Aorta (tissue), 5 donors: ENCODE measurements at places on chromosomes 12 and 14. TPM values are rescaled to one million over a fixed set of nuclear protein-coding genes. Genes with fewer than 3 reads are reported as not detected.

The RNASE3 gene
- not detected for total RNA-seq

The NGB gene
- not detected for total RNA-seq

The ATP23 gene
- total RNA-seq, result 3.9 TPM

The KERA gene
- total RNA-seq, result not detected

The TPH2 gene
- total RNA-seq, result not detected

The TRHDE gene
- 1.8 TPM for total RNA-seq

The ZNF641 gene
- 19.4 TPM for total RNA-seq

The KIF26A gene
- total RNA-seq, result 4.6 TPM

The PZP gene
- total RNA-seq, result 0.87 TPM

GRCh38 chr12:116226026-116226425 lies 51.5 kb downstream of the MED13L start:
- no peaks in the 10 kb centered on the region for H3K4me1 ChIP-seq
- H3K4me3 ChIP-seq, result no peak overlapping the region
- no peaks in the 10 kb centered on the region for H3K27me3 ChIP-seq
- DNase-seq, result no peak

DNA sequence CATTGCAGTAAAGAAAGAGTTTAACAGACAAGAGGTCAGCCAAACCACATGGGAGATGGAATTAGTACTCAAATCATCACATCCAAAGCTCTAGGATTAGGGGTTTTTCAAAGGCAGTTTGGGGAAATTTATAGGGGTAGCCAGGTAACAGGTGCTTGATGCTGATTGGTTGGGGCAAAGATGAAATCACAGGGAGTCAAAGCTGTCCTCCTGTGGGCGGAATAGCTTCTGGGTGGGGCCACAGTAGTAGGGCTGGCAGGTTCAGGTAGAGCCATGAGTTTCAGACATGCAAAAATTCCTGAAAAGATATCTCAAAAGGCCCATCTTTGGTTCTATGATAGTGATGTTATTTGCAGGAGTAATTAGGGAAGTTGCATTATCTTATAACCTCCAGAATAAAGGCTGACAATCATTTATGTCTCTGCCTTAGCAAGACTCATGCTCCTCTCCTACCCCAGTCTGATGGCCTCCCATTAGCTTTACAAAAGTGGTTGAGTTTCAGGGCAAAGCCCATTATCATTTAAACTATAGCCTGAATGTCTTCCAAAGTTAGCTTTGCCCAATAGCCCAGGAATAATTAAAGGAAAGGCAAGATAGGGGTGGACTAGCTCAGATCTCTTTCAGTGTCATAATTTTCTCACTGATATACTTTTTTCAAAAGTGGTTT lies 42.1 kb upstream of the CNTN1 start:
- H3K36me3 ChIP-seq, result no peaks in the 10 kb centered on the region
- H3K4me1 ChIP-seq, result no peaks in the 10 kb centered on the region
- no peak overlapping the region for H3K4me3 ChIP-seq
- no peaks in the 10 kb centered on the region for H3K27me3 ChIP-seq
- DNase-seq, result no peak
- H3K27ac ChIP-seq, result no peak overlapping the region

DNA sequence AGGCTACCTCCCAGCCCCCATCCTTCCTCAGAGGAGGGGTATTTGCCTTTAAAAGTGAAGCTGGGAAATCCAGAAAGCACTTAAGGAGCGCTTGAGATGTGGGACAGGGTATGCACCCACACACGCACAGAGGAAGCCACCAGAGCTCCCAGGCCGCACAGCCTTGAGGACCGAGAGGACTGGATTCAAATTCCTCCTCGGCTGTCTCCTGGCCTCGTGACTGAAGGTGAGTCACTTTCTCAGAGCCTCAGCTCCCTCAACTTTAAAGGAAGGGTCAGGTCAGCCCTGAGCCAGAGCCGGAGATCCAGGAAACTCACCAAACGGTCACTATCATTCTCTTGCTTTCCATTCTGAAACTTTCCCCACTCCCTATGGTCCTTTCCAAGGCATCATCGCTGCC lies 37.6 kb downstream of the BCL11B start:
- H3K4me3 ChIP-seq, result no peak overlapping the region

- H3K4me3 ChIP-seq, result peak overlapping the region; percentile 44
- H3K4me1 ChIP-seq, result no peaks in the 10 kb centered on the region
- no peaks in the 10 kb centered on the region for H3K36me3 ChIP-seq
Observed at GRCh38 chr12:57240066-57240921, 10.7 kb downstream of the STAC3 start.

DNA sequence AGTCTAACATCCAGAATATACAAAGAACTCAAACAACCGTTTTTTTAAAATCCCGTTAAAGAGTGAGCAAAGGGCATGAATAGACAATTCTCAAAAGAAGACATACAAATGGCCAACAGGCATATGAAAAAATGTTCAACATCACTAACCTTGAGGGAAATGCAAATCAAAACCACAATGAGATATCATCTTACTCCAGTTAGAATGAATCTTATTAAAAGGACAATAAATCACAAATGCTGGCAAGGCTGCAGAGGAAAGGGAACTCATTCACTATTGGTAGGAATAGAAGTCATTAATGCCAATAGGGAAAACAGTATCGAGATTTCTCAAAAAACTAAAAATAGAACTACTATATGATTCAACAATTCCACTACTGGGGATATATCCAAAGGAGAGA lies 520.1 kb downstream of the RMST start:
- DNase-seq, result no peak
- no peaks in the 10 kb centered on the region for H3K27me3 ChIP-seq
- H3K27ac ChIP-seq, result no peak overlapping the region
- H3K4me3 ChIP-seq, result no peak overlapping the region
- no peaks in the 10 kb centered on the region for H3K4me1 ChIP-seq

GRCh38 chr14:31059152-31059924 lies 33.2 kb upstream of the STRN3 start:
- H3K36me3 ChIP-seq, result no peaks in the 10 kb centered on the region
- no peaks in the 10 kb centered on the region for H3K27me3 ChIP-seq
- H3K27ac ChIP-seq, result no peak overlapping the region
- H3K4me1 ChIP-seq, result no peaks in the 10 kb centered on the region

- H3K27ac ChIP-seq, result peak overlapping the region; percentile 78
- no peaks in the 10 kb centered on the region for H3K36me3 ChIP-seq
- H3K4me1 ChIP-seq, result peaks cover 3% of the 10 kb centered on the region
- H3K4me3 ChIP-seq, result peak overlapping the region; percentile 60
- no peaks in the 10 kb centered on the region for H3K27me3 ChIP-seq
Observed at GRCh38 chr14:73058922-73059673, 764 bp downstream of the RBM25 start.

GRCh38 chr12:120842595-120842994 lies 61.6 kb downstream of the SPPL3 start:
- no peak for DNase-seq
- H3K27me3 ChIP-seq, result no peaks in the 10 kb centered on the region
- H3K4me1 ChIP-seq, result peaks cover 2% of the 10 kb centered on the region
- no peak overlapping the region for H3K4me3 ChIP-seq
- no peaks in the 10 kb centered on the region for H3K36me3 ChIP-seq
- no peak overlapping the region for H3K27ac ChIP-seq

DNA sequence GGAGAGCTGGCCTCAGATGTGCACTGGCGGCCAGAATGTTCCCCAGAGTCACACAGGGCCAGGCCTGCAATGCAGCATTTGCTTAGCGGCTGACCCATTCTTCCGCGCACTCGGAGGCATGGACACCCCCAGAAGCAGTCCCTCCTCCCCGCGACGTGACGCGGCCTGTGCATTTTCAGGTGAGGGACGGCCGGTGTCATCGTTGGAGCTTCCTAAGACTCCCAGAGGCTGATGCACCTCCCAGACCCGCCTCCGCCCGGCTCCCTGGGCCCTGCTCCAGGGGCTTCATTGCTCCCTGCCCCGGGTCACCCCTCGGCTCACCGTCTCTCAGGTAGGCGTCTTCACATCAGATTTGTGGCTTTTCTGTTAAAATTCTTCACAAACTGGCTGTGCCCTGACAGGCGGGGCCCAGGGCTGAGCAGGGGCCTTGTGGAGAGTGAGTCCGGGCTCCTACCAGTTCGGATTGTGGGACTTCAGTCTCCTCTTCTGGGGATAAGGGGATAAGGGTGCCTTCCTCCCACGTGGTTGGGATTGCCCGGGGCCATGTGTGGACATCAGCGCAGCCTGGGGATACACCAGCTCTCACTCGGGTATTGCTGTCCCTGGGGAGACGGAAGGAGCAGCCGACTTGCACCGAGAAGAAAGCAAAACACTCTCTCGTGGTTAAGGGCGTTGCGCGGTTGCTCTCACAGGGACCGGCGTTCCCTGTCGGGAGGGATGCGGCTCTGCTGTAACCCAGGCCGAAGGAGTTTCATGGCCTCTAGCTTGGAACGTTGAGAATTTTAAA lies 249.1 kb downstream of the ADGRD1 start:
- no peak for DNase-seq
- H3K27ac ChIP-seq, result no peak overlapping the region
- no peak overlapping the region for H3K4me3 ChIP-seq
- H3K4me1 ChIP-seq, result no peaks in the 10 kb centered on the region
- no peaks in the 10 kb centered on the region for H3K36me3 ChIP-seq

GRCh38 chr12:93825501-93825888 lies 148.3 kb downstream of the CRADD start:
- H3K4me3 ChIP-seq, result no peak overlapping the region
- no peaks in the 10 kb centered on the region for H3K27me3 ChIP-seq
- peak overlapping the region; percentile 57 for H3K27ac ChIP-seq
- no peak for DNase-seq
- H3K4me1 ChIP-seq, result peaks cover 3% of the 10 kb centered on the region
- no peaks in the 10 kb centered on the region for H3K36me3 ChIP-seq

- H3K4me3 ChIP-seq, result no peak overlapping the region
- H3K36me3 ChIP-seq, result no peaks in the 10 kb centered on the region
- no peaks in the 10 kb centered on the region for H3K4me1 ChIP-seq
- DNase-seq, result no peak
- no peaks in the 10 kb centered on the region for H3K27me3 ChIP-seq
Observed at GRCh38 chr12:73998894-73999293, 538.7 kb upstream of the ATXN7L3B start.

GRCh38 chr12:47029903-47030302 lies 49.5 kb upstream of the PCED1B start:
- DNase-seq, result no peak
- H3K36me3 ChIP-seq, result no peaks in the 10 kb centered on the region
- no peaks in the 10 kb centered on the region for H3K27me3 ChIP-seq
- H3K4me1 ChIP-seq, result no peaks in the 10 kb centered on the region
- no peak overlapping the region for H3K4me3 ChIP-seq

DNA sequence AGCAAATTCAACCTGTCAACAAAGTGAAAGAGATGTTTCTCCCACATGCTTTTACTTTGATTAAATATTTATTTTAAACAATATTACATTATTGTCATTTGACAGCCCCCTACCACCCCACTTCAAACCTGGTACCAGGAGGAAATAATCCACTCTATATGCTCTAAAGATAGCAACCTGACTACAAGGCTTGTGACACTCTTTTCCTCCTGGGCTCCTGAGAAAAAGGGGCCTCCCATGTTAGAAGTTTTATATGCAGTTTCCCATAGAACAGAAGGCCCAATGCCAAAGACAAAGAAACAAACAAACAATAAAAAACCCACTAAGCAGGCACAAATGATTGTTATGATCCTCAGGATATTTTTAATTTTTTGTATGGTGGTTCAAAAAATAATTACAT lies 73.6 kb downstream of the RPS29 start:
- DNase-seq, result no peak
- H3K36me3 ChIP-seq, result no peaks in the 10 kb centered on the region
- H3K4me1 ChIP-seq, result no peaks in the 10 kb centered on the region
- no peak overlapping the region for H3K27ac ChIP-seq
- no peaks in the 10 kb centered on the region for H3K27me3 ChIP-seq

GRCh38 chr12:60209933-60210332 lies 614.1 kb downstream of the SLC16A7 start:
- no peak for DNase-seq
- H3K36me3 ChIP-seq, result no peaks in the 10 kb centered on the region
- H3K4me3 ChIP-seq, result no peak overlapping the region
- no peak overlapping the region for H3K27ac ChIP-seq
- no peaks in the 10 kb centered on the region for H3K27me3 ChIP-seq

DNA sequence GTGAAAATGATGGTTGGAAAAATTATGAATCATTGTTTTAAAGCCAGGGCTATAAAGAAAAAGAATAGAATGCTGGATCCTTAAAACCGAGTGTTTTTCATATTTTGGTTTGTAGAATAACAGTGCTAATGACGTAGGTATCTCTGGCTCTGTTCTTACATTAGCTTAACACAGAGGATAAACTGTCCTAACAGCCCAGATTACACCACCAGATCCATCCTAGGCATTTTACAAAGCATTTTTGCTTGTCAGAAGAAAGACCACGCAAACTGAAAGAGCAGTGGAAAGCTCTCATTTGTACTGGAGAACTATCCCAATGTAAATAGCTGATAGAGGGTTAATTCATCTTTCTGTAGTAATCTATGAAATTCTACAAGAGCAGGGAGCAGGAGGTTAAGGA lies 13.6 kb downstream of the IFT81 start:
- H3K36me3 ChIP-seq, result peaks cover 3% of the 10 kb centered on the region
- no peaks in the 10 kb centered on the region for H3K27me3 ChIP-seq
- H3K27ac ChIP-seq, result no peak overlapping the region

DNA sequence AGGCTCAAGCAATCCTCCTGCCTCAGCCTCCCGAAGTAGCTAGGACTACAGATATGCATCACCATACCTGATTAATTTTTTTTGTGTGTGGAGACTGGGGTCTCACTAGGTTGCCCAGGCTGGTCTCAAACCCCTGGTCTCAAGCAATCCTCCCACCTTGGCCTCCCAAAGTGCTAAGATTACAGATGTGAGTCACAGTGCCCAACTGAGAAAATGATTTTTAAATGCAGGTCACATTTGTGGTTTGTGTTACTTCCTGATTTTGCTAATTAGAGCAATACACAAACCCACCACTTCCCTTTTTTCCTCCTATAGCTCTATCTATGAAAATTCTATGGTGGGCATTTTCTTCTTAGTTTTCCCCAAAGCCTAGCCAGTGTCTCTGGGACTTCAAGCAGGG lies 45.5 kb upstream of the TMEM263 start:
- H3K4me1 ChIP-seq, result no peaks in the 10 kb centered on the region
- no peaks in the 10 kb centered on the region for H3K36me3 ChIP-seq
- no peak overlapping the region for H3K27ac ChIP-seq
- no peaks in the 10 kb centered on the region for H3K27me3 ChIP-seq
- H3K4me3 ChIP-seq, result no peak overlapping the region

GRCh38 chr12:20426191-20426590 lies 57.9 kb downstream of the PDE3A start:
- no peak overlapping the region for H3K27ac ChIP-seq
- DNase-seq, result no peak
- peaks cover 5% of the 10 kb centered on the region for H3K4me1 ChIP-seq
- H3K36me3 ChIP-seq, result no peaks in the 10 kb centered on the region
- no peak overlapping the region for H3K4me3 ChIP-seq
- no peaks in the 10 kb centered on the region for H3K27me3 ChIP-seq

DNA sequence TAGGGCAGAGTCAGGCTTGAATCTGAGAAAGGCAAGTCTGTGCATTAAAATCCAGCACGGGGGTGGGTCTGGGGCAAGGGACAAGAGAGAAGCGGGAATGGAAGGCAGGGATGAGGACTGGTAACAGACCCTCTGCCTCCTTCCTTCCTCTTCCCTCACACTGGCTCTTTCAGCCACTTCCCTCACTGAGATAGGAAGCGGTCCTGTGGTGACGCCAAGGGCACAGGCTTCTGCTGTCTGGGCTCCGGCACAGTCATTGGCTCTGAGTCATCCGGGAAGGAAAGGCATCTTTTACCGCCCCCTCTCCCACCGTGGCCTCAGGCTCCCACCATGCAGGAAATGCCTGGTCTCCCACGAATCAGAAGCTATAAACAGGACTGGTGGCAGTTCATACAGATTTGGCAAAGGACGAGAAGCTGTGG lies 70.2 kb downstream of the ETV6 start:
- H3K27ac ChIP-seq, result peak overlapping the region; percentile 43
- peak; percentile 86 for DNase-seq
- H3K36me3 ChIP-seq, result no peaks in the 10 kb centered on the region
- peaks cover 9% of the 10 kb centered on the region for H3K4me1 ChIP-seq
- no peaks in the 10 kb centered on the region for H3K27me3 ChIP-seq
- H3K4me3 ChIP-seq, result no peak overlapping the region
